Vagina (tissue), 2 donors: ENCODE measurements at places on chromosomes 6 and 20. TPM values are rescaled to one million over a fixed set of nuclear protein-coding genes. Genes with fewer than 3 reads are reported as not detected.

The ANKS1A gene
- 24.3 TPM for total RNA-seq

- no peak for DNase-seq
Measured at GRCh38 chr6:46353528-46353927, 137.7 kb downstream of the RCAN2 start.

- DNase-seq, result no peak
Measured at GRCh38 chr6:136646377-136646776, 96.2 kb upstream of the MAP7 start.

DNA sequence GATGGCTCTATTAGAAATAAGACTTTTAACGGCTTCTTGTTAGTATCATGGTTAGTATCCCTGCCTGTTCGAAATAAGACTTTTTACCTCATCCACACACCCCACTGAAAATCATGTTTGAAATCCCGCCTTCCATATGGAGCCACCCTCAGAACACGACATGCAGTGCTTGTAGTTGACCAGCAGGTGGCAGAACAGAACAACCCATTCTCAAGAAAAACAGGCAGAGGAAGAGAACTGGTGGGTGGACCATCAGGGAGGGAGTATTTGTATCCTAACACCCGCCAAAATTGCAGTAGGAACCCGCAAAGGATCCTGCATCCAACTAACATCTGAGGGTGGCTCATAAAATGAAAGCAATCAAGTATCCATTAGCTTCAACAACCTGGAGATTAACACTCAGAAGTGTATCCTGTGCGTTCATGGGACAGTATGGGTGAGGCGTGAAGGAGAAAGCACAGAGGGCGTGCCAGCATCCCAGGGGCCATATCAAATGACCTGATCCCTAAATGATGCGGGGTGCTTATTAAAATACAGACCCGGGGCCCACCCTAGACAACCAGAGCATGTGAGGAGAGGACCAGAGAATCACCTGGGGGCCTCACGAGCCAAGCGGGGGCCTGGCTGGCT, 89.6 kb upstream of the NHSL1 start:
- no peak for DNase-seq

DNA sequence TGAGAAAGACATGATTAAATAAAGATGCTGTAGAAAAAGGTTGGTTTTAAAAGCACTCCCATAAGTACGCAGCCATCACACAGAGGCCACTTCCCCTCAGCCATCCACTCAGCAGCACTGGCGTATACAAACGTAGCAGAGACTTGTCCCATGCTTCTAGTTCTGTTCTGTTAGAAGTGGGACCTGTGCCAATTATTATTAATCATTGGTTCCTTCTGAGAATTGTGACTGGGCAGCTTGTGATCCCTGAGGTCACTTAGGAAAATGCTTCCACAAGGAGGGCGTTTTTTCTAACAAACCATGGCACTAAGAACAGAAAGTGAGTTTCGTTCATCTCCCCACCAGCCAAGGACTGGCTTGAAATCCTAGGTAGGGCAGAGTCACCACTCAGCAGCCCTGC, 53.9 kb downstream of the FAM120B start:
- no peak for DNase-seq

DNA sequence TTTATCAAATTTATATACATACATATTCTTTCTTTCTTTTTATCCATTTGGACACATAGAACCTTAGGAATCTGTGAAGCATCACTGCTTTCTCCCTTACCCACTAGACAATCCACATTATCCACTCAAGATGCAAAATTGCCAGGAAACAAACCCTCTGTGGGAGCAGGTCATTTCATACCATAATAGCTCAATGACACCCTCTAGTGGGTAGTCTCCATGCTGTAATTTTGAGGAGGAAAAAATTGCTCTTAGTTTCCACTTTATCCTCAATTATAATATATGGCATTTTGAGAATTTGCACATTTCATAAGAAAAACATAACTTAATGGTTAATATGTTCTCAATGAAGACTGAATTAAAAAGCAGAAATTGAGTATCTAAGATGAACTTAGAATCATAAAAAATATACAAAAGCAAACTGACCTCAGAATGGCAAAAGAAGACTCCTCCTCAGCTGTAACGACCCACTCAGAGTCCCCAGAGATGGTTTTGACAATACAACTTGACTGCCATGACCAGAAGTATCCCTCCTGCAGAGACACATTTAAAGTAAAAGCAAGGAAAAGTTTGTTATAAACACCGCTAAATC, 164.1 kb downstream of the FRK start:
- no peak for DNase-seq

The FANCE gene
- 10.1 TPM for total RNA-seq
